ENCODE measurements at places on chromosomes 1 and 21.

- no peak for DNase-seq
These were observed 80.5 kb upstream of the PRMT6 start for GRCh38 chr1:106975944-106976343.

DNA sequence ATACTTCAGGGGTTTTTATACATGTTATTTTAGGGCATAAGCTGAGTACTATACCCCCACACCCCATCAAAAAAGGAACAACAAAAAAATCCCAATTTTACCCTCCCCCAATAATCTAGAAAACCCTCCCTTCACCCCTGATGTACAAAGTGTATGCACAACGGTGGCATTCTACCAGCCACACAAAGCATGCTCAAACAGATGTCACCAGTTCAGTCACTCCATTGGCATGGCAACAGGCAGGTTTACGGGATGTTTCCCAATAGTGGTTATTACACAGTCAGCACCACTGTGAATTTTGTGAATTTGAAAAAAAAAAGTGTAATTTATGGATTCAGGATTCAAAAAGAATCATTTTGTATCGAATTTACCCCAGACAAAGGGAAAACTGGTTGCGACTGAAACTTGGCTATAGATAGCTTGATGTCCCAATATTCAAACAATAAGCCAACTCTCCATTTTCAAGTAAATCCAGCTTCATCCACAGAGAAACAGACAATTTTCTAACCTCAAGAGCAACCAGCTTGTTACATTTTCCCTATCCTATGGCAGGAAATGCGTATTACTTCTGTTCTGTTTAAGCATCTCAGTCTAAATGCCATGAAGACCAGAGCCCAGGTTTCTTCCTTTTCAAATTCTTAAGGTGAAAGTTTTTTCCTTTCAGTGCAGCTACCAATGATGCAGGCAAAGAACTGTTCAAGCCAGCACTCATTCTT is 34.0 kb upstream of the SLC45A3 start:
- no peak for DNase-seq

- DNase-seq: no peak
These were observed 122.2 kb downstream of the PATJ start for GRCh38 chr1:61864489-61864888.

DNA sequence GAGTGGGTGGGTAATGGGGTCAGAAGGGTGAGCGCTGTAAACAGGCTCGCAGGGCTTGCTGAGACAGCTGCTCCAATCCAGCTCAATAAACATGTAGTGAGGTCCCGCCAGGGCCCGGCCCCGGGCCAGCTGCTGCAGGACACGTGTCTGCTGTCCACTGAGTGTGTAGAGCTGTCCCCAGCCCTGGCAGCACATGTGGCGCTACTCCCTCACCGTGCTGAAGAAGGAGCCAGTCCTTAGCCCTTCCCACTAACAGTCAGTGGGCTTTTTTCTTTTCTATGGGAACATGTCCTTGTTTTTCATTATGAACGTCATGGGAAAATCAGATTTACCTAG is 78.9 kb upstream of the C1orf174 start:
- no peak for DNase-seq

- DNase-seq: no peak
These were observed 28.5 kb downstream of the ECE1 start for GRCh38 chr1:21261551-21262292.

- DNase-seq: no peak
These were observed 13.1 kb downstream of the IL6R start for GRCh38 chr1:154418062-154418921.

DNA sequence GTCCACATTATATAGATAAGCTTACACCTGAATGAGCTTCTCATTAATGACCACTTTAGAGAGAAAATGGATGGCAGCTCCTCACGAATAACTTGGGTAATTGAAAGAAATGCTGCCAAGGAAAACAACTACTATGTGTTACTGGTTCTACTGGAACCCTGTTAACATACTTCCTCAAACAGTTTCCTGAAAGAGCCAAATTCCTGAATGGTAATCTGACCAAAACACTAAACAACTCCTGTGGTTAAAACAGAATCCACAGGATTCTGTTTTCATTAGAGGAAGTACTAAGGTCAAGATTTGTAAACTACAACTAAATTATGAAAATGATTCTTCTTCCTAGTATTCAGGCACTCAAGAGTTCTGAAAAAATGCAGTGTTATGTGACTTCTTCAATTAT is 107.2 kb downstream of the DNM3 start:
- no peak for DNase-seq

DNA sequence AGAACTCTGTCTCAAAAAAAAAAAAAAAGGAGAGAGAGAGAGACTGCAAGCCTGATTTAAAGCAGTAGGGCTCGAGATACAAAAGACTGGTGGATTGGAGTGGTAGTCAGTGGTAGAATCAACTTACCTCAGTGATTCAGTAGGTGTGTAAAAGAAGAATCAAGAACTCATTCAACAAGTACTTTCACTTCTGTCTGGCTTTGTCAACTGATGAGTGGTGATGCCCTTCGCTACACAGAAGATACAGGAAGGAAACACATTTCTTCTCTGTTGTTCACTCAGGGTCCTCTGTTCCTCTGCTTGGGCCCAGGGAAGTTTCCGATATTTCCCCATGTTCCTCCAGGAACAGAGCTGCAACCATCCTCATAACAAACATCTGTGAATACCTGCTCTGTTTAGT is 68.6 kb upstream of the COG2 start:
- no peak for DNase-seq

Measured in HEK293T (cell line).